ENCODE measurements at places on chromosomes 6 and 20.
A peak's percentile ranks its signal among the peaks of the same experiment; 100 is the strongest.

GRCh38 chr20:50695135-50695872 lies 4.0 kb upstream of the RIPOR3 start:
- DNase-seq, result no peak

DNA sequence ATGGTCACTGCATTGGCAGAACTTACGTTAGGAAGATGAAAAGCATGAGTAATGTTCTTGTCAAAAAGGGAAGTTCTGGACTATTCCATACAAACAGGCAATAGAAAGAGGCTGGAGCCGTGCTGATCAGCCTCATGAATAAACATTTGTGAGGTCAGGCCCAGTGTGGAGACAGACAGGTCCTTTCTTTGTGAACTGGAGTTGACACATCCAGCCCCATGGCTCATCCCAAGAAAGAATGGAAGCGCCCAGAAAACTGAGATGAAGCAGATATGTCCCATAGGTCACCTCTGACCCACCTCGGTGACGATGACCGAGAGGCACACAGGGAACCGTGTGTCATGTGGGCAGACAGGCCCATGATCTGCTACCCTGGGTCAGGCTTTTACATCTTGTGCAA lies 276.0 kb upstream of the SGK1 start:
- no peak for DNase-seq

GRCh38 chr6:74015427-74015826 lies 319.4 kb downstream of the CD109 start:
- DNase-seq, result no peak

GRCh38 chr6:70059039-70059719 lies 192.8 kb downstream of the COL19A1 start:
- no peak for DNase-seq

DNA sequence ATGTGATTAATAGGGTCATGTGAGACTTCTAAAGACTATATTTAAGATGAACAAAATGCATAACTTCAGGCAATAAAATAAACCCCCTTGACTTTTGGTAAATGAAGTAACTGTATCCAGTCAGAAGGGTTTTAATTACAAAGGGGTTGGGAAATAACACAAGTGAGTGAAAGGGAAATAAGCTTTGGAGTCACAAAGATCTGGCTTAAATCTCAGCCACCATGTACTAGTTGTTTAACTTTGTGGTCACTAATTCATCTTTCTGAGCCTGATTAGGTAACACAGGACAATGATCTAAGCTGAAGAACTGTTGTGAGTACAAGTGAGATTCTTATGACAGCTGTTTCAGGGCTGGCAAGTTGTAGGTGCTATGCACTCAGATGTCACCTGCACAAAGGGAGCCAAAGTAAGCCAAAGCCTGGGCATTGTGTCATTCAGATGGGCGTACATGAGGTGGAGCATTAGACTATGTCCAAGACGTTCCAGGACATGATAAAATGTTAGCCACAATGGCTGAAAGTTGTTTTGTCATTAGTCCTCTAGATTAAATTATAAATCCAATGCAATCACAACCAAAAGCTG lies 13.8 kb downstream of the TOMM34 start:
- DNase-seq, result no peak

- no peak for DNase-seq
These were observed 69.6 kb upstream of the SALL4 start for GRCh38 chr20:51871943-51872342.

- DNase-seq, result no peak
These were observed 1.9 kb downstream of the GRM4 start for GRCh38 chr6:34143884-34144580.

DNA sequence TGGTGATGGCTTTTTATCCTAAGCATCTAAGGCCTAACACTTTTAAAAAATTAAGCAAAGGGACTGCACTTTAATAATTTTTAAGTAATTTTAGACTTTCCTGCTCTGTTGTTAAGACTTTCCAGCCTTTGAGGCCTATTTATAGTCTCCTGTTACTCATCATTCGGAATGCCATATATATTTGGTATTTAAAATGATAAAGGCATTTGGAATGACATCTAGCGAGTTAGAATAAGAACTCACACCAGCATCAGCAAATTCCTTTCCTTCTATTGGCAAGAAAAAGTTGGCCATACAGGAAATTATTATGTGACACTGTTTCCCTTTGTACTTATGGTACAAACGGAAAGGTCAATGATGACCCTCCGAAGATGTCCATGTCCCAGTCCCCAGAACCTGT lies 88.1 kb upstream of the STMND1 start:
- no peak for DNase-seq

- no peak for DNase-seq
These were observed 116.3 kb upstream of the ENPP5 start for GRCh38 chr6:46287043-46287442.

DNA sequence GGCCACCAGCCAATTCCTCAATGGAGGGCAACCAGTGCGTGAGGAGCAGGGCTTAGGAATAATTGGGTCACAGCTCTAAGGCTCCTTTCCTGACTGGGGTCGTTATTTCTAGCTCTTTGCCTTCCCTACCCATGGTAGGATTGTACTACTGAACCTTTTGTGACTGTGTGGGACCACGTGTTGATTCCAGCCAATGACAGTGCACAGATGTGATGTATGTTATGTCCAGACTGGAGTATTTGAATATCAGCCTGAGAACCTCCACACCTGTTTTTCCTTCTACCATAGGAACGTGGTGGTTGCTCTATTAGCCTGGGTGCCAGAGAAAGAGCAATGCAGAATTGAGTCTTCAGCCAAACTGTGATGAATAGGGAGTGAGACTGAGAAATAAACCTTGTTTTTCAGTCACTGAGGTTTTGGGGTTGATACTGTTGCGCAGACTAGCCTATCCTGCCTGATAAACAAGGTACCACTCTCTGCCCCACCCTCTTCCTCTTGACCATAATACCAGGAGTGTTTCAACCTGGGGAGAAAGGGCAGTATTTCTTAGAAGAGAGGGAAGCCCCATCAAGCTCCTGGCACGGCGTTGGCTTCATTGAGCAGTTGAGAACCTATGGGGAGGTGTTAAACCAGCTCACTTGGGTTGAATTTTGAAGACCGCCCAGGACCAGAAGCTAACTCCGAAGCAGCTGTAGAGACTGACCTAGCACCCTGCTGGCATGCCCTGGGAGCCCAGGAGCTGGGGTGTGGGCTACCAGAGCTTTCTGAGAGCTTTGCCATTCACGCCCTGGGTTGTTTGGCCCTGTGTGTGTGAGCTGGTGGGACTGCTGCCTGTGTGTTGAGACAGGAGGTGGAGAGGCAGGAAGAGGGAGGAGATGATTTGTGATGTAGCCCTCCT lies 105.5 kb upstream of the BACH2 start:
- DNase-seq, result no peak

GRCh38 chr20:25477014-25477882 lies 69.8 kb downstream of the GINS1 start:
- DNase-seq, result no peak

- no peak for DNase-seq
These were observed 10.5 kb downstream of the GNAS-AS1 start for GRCh38 chr20:58839991-58840747.

GRCh38 chr6:165849534-165850430 lies 186.7 kb upstream of the PDE10A start:
- DNase-seq, result no peak

GRCh38 chr6:125154761-125155135 lies 1.2 kb downstream of the TPD52L1 start:
- peak; percentile 18 for DNase-seq

DNA sequence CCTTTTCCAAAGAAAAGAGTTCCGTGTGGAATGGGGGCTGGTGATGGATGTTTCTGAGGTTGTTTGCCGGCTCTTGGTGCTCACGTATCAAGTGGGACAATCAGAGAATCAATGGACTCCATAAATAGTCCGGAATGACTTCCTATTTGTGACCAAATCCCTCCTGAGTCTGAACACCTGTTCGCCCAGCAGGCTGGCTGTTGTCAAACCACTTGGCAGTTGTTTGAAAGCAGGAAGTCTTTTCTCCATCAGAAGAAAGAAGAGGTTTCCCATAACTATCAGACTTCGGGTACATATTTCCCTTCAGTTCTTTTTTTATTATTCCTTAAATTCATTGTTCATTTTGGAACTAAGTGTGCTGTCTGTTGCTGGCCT lies 154.7 kb upstream of the RIN2 start:
- DNase-seq, result no peak

- no peak for DNase-seq
These were observed 51.3 kb upstream of the CNKSR3 start for GRCh38 chr6:154561750-154562149.

GRCh38 chr6:141641406-141641805 lies 491.3 kb upstream of the GJE1 start:
- DNase-seq, result no peak

- DNase-seq, result no peak
These were observed 192.4 kb downstream of the OGFRL1 start for GRCh38 chr6:71481011-71481410.

DNA sequence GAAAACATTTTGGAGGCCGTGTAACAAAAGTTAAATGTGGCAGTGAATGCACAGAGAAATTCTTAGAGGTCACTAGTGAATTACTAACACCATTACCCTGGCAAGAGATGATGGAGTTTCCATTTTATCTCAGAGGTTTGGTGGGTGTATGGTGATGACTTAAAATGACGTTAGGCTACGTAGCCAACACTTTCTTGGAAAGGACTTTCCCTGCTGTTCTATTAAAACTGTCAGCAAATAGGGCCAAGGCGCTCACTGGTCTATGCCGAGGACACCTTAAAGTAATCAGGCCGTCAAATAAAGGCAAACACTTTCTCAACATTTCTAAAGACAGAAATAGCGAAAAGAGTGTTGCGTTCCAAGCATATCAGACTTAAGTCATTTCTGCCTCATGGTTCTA lies 160.8 kb downstream of the GMPR start:
- DNase-seq, result no peak

GRCh38 chr20:37522260-37523011 lies 1.4 kb downstream of the NNAT start:
- DNase-seq, result no peak

DNA sequence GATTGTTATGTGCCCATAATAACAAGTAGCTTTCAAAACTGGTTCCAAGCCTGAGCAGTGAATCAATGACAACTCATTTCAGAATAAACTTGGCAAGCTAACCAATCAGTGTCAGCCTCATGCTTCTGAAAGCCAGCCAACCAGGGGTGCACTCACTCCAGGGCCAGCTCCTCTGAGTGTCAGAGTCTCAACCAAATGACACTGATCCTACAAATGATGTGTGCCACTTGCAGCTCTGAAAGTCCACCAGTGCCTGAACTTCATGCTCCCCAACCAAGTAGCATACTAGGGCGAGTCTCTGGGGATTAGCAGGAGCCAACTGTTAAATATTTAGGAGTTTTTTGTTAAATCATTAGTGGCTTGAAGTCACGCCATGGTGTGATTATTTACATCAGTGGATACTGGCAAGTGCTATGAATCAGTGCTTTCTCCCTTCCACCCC lies 4.5 kb downstream of the IYD start:
- no peak for DNase-seq

GRCh38 chr6:25458485-25458884 lies 179.3 kb downstream of the CARMIL1 start:
- DNase-seq, result no peak

DNA sequence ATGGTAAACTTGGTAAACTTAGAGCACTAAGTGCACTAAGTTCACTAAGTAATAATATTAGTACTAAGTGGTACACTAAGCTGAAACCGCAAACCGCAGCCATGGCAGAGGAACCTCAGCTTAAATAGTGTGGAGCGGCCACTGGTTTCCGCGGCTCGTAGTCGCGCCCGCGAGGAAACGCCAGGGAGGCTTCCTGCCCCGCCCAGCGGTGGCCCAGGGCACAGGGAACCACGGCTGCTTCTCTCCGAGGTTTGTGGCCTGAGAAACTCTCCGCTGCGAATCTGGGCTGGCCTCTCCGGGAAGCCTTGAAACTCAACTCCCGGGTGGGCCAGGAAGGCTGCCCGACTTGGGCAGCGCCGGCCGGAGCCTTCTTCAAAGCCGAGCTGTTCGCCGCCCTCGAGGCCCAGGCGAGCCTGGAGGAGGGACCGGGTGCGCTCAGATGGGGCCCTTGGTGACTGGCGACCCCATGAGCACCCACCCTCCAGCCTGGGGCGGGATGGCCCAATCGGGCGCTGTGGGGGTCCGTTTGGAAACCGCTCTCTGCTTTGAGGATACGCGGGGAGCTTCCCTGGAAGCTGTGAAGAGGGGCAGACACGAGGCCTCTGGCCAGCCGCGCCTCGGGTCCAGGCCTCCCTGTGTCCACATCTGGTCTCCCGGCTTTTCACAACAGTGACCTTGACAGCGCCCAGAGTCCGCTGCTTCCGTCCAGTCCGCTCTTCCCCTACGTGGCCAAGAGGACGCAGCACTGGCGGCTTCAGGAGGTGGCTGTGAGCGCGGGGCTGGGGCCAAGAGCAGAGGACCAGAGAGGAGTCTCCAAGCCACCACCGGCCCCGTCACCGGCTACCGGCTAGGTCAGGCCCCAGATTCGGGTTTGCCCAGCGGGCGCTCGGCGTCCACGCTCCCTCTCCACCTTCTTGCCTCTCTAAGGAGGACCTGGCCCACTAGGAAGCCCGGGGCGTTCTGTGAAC lies 25.4 kb upstream of the HLA-E start:
- no peak for DNase-seq

GRCh38 chr6:152329638-152330448 lies 307.3 kb downstream of the SYNE1 start:
- no peak for DNase-seq

GRCh38 chr20:58094698-58095097 lies 133.8 kb downstream of the ANKRD60 start:
- no peak for DNase-seq

GRCh38 chr20:36582322-36582721 lies 8.9 kb downstream of the TGIF2 start:
- DNase-seq, result no peak

- DNase-seq, result no peak
These were observed 130.6 kb downstream of the AFG1L start for GRCh38 chr6:108425428-108425827.

- no peak for DNase-seq
These were observed 40.8 kb upstream of the TMEM244 start for GRCh38 chr6:129901910-129902309.

- no peak for DNase-seq
These were observed 51.0 kb downstream of the ABHD12 start for GRCh38 chr20:25339608-25340007.

DNA sequence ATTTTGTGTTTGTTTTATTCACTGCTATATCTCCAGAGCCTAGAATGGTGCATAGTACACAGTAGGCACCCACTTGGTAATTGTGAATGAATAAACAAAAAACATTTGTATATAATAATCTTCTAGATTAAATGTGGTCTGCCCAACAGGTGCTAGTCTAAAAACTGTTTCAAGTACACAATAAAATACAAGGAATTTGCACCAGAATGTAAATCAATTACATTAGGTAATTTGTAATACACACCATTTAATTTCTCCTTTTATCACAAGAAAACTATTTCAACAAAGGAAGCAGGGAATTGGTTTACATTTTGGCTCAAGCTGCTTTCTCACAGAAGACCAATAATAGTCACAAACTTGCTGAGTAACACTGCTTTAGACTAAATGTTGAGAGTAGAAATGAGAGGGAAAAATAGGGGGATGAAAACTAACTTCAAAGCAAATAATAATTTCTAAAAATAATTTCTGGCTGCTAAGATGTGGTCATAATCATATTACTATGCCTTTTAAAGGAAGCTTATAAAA lies 22.1 kb downstream of the RUNX2 start:
- no peak for DNase-seq
